ENCODE measurements at places on chromosomes 6 and 20.

DNA sequence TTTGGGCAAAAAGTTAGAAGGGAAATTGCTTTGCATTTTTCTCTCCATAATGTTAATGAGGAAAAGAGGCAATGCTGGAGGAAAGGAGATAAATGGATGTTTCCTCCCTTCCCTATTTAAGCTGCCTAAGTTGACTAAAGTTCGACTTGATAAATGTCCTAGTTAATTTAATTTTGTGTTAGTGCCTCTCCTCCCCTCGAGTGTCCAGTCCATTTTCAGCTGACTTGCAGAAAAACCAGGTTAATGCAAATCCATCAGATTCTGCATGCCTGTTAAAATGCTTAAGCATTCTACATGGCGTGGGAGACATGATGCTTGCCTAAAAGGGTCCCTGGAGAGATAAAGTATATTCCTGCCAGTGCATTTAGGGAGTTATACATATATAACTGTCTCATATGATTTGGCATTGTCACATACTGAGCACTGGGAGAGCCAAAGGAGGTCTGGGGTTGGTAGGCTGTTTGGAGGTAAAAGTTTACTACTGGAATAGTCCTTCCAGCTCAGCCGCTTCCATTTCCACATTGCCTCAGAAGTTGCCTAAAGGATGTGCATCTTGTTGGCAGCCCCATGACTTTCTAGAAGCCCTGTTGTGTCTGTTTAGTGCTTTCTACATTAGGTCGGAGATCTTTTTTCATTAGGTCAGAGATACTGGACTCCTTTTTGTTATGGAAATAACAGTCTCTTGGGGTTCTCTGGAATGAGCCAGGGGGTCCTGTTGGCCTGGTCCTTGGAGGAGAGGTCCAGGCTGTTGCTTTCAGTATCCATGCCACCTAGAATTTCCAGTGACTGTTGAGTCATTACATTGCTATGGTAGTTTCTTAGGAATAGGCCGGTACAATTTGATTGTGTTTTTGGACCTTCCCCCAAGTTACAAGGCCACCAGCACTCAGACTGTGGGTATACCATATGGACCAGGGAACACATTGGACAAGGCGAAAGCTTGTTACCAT is 30.4 kb downstream of the JARID2 start:
- no peak for DNase-seq

DNA sequence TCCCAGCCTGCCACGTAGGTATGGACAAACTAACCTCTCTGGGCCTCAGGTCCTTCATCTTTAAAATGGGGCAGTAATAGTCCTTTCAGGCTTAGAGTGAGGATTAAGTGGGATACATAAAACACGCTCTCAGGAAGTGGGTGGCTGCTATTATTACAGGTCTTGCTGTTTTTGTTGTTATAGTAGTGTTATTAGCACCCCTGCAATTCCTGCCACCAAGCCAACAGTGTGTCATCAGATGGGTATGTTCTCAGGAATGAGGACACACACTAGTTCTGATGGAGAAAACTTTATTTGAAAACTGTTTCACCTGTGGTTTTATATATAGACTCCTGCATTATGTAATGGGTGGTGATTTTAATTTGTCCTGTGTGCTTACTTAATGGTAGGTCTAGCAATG is 131.7 kb downstream of the LRRC1 start:
- no peak for DNase-seq

DNA sequence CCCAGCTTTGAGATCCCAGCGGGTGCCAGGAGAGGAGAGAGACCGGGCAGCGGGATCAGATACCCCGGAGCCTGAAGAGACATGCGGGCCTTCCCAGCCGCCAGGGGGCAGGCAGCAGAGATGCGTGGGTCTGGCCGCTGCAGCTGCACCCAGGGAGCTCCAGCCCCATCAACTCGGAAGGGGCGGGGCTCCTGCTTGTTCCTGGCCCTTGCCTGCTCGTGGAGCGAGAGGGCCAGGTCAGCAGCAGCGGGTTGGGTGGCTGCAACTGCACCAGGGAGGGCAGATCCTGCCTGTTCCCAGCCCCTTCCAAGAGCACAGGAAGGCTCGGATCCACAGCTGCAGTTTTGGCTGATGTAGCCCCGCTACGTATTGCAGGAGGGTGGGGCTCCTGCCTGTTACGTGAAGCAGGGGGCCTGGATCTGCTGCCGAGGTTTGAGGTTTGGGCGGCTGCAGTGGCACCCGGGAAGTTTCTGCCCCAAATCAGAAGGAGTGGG is 532.8 kb downstream of the RFPL4B start:
- DNase-seq = peak; percentile 17

DNA sequence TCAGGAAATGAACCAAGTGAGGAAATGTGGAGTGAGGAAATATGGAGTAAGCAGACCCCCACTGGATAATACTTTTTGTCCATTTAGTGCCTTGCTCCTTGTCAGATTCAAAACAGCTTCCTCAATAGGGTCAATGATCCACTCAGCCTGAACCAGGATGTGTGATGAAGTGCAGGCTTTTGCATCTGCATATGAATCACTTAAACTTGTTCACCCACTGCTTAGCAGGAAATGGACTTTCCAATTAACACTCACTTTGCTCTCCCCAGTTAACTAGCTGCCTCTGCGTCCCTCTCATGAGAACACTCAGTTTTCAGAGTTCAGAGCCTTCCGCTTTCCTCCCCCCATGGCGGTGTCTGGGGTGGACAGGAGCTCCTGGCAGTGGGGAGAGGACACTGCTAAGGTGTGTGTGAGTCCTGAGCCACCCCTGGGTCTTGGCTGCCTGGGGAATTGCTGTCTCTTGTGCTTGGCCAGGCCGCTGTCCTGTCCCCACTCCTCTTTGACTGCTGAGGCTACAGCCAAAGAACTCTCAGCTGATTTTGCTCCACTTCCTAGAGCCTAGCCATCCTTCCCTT is 621.8 kb downstream of the CDH26 start:
- DNase-seq = no peak
